ENCODE measurements at places on chromosomes 6 and 20. TPM values are rescaled to one million over a fixed set of nuclear protein-coding genes. Genes with fewer than 3 reads are reported as not detected.

IRF4 gene
- total RNA-seq: 111 TPM

SLC24A3 gene
- not detected for total RNA-seq

OR2H1 gene
- total RNA-seq: not detected

- H3K27me3 ChIP-seq: no peaks in the 10 kb centered on the region
- no peak overlapping the region for H3K27ac ChIP-seq
- no peak overlapping the region for H3K4me3 ChIP-seq
- peaks cover 66% of the 10 kb centered on the region for H3K4me1 ChIP-seq
These were observed 239.2 kb upstream of the TAB2 start for GRCh38 chr6:149078211-149078782.

DNA sequence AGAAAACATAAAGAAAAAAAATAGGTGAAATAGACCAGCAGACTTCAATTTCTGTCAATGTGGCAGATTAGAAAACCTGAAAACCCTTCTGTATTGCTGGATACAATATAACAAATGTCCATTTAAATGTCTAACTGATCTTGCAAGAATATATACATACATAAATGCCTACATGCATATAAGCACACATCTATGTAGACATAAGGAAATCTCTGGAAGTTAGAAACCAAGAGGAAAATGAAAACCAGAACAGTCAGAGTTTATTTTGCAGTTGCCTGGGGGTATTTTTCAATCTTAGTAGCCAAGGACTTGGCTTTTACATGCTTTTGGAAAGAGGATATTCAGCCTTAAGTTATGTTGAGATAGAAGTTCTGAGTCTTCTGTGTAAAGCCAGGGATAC is 184.0 kb downstream of the RPS12 start:
- DNase-seq: no peak
- no peak overlapping the region for H3K27ac ChIP-seq
- H3K36me3 ChIP-seq: no peaks in the 10 kb centered on the region
- peaks cover 2% of the 10 kb centered on the region for H3K27me3 ChIP-seq

DNA sequence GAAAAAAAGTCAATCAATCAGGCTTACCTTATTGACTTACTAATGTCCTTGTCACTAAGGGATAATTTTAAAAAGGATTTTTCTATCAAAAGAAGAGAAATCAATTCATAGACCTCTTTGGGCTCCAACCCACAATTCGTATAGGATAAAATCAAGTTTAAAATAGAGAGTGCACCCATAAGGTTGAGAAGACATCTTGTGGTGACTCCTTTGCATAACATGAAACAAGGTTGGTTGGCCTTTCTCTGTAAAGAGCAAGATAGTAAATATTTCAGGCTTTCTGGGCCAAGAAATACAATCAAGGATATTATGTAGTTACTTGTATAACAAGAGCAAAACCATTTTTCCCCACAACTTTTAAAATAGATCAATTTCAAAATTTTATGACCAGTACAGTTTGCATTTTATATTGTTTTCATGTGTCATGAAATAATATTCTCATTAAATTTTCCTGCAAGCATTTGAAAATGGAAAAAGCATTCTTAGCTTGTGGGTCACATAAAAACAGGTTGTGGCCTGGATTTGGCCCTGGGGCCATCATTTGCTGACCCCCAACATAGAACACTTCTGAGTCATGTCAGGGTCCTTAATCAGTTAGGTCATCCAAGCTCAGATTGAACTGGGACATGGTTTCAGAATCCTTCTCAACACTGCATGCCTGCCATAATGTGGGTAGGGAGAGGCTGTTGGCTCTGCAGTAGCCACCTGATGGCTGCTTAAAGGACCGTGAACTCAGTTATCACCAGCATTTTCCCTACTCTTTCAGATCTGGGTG is 76.7 kb downstream of the MYB start:
- no peak for DNase-seq
- H3K27me3 ChIP-seq: no peaks in the 10 kb centered on the region
- H3K36me3 ChIP-seq: no peaks in the 10 kb centered on the region
- no peak overlapping the region for H3K27ac ChIP-seq

- no peaks in the 10 kb centered on the region for H3K4me1 ChIP-seq
- DNase-seq: no peak
- no peak overlapping the region for H3K4me3 ChIP-seq
- no peaks in the 10 kb centered on the region for H3K27me3 ChIP-seq
These were observed 402.0 kb downstream of the MAFB start for GRCh38 chr20:40286975-40287531.
